ENCODE measurements at places on chromosomes 6 and 20. TPM values are rescaled to one million over a fixed set of nuclear protein-coding genes. Genes with fewer than 3 reads are reported as not detected.

GRCh38 chr6:150118627-150119026 is 24.2 kb upstream of the PPP1R14C start:
- H3K4me3 ChIP-seq, result no peak overlapping the region
- peak; percentile 45 for DNase-seq
- H3K4me1 ChIP-seq, result peaks cover 16% of the 10 kb centered on the region
- H3K36me3 ChIP-seq, result no peaks in the 10 kb centered on the region

GRCh38 chr20:16224836-16225235 is 348.4 kb downstream of the KIF16B start:
- no peak overlapping the region for H3K4me3 ChIP-seq
- no peaks in the 10 kb centered on the region for H3K4me1 ChIP-seq
- no peaks in the 10 kb centered on the region for H3K27me3 ChIP-seq
- H3K27ac ChIP-seq, result no peak overlapping the region
- no peak for DNase-seq

DNA sequence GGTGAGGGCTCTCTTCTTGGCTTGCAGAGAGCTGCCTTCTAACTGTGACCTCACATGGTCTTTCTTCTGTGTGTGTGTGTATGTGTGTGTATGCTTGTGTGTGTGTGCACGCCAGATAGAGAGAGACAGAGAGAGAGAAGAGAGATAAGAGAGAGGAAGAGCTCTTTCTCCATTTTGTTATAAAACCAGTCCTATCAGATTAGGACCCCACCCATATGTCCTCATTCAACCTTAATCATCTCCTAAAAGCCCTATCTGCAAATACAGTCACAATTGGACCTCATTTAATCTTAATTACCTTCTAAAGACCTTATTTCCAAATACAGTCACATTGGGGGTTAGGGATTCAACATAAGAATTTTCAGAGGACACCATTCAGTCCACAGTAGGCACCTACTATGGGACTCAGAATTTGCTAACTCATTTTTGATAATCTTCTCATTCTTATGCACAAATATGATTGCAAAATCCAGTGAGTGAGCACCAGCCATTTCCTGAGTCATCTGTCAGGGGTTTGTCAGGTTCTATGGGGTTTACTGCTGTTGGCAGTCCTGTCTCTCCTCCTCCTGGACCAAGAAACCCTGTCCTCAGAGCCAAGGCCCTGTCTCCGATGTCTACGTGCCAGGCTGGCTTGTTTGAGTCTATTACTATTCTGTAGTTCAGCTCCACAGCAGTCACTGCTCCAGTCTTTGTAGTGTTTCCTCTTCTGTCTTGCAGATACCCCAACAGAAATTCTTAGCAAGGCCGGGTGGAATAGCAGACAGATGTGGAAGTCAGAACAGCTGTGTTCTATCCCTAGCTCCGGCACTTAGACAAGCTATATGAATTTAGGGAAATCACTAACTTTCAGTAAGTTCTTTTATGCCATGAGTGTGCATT is 59.0 kb upstream of the FAM184A start:
- no peak overlapping the region for H3K27ac ChIP-seq
- DNase-seq, result no peak
- no peaks in the 10 kb centered on the region for H3K4me1 ChIP-seq
- H3K27me3 ChIP-seq, result no peaks in the 10 kb centered on the region
- no peak overlapping the region for H3K4me3 ChIP-seq

- no peaks in the 10 kb centered on the region for H3K27me3 ChIP-seq
- no peaks in the 10 kb centered on the region for H3K36me3 ChIP-seq
- no peaks in the 10 kb centered on the region for H3K4me1 ChIP-seq
- H3K27ac ChIP-seq, result no peak overlapping the region
- no peak for DNase-seq
- no peak overlapping the region for H3K4me3 ChIP-seq
Measured at GRCh38 chr20:15923030-15923776, 650.0 kb downstream of the KIF16B start.

DNA sequence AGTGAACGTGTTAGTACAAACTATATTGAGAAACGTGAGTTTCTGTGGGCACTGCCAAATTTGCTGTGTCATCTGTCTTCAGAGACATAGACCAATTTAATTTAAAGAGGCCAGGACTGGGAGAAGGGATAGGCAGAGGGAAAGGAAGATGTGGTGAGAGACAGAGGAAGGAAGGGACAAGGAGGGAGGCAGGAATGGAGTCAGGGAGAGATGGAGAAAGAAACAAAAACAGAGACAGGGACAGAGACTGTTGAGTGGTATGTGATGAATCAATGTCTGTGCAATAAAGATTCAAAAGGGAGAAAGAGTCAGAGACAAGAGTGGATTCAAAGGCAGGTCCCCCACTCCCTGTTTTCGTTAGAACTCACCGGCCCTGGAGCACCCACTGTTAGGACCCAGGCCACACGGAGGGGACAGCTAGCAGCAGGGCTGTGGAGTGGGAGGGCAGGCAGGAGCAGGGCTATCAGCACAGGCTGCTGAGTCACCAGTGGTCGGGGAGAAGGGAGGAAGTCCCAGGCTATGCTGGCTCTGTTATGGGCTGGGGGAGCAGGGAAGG is 51.6 kb upstream of the CHD6 start:
- H3K27ac ChIP-seq, result peak overlapping the region; percentile 0
- DNase-seq, result no peak
- no peaks in the 10 kb centered on the region for H3K27me3 ChIP-seq

DNA sequence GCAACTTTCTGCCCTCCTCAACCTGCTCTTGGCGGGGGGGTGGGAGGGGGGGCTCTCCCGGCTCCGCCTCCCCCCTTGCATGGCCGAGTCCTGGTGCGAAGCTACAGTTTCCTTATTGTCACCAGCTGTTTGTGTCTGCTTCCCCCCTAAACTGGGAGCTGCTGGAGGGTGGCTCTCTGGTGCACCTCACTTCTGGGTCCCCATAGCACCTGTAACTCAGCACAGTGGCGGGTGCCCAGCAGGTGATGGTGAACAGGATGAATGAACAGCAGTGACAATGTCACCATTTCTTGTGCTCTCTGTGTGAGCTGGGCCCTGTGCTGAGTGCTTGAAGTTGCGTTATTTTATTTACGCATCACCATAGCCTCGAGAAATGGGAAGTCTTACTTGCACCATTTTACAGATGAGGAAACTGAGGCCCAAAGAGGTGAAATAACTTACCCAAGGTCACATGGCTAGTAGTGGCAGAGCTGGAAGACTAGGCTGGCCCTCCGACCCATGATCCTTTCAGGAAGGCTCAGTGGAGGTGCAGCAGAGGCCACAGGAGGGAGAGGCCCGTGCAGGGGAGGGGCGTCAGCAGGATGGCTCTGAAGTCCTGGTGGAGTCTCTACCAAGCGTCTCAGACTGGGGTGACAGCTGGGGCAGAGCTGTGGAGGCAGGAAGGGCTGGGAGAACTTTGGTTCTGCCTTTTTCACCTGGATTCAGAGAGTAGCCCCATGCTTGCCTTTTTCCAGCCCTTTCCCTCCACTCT is 41.8 kb downstream of the SRC start:
- no peak overlapping the region for H3K27ac ChIP-seq
- H3K27me3 ChIP-seq, result no peaks in the 10 kb centered on the region
- peak; percentile 53 for DNase-seq
- no peak overlapping the region for H3K4me3 ChIP-seq

The ADGB gene
- not detected for total RNA-seq

The SRXN1 gene
- total RNA-seq, result 33.7 TPM

- DNase-seq, result no peak
- no peak overlapping the region for H3K27ac ChIP-seq
- no peaks in the 10 kb centered on the region for H3K27me3 ChIP-seq
- no peaks in the 10 kb centered on the region for H3K4me1 ChIP-seq
- no peak overlapping the region for H3K4me3 ChIP-seq
Measured at GRCh38 chr20:12581644-12582289, 427.0 kb upstream of the SPTLC3 start.

GRCh38 chr6:134217798-134218140 is 100.1 kb downstream of the SGK1 start:
- no peak for DNase-seq
- no peaks in the 10 kb centered on the region for H3K27me3 ChIP-seq
- no peak overlapping the region for H3K4me3 ChIP-seq
- no peak overlapping the region for H3K27ac ChIP-seq

DNA sequence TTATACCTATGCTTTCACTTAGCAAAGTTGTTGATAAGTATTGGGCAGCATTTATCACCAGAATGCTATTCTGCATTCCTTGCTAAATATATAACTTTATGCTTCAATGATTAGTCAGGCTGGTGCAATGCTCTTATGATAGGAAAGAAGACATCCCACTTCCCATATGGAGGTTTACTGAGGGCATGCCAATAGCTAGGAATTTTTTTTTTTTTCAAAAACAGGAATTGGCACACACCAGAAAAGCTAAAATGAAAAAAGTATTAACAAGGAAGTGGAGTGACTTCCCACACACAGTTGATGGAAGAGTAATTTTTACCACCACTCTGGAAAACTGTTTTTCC is 90.8 kb downstream of the FRK start:
- no peaks in the 10 kb centered on the region for H3K27me3 ChIP-seq
- no peaks in the 10 kb centered on the region for H3K36me3 ChIP-seq
- no peak overlapping the region for H3K4me3 ChIP-seq
- no peak for DNase-seq
- H3K4me1 ChIP-seq, result no peaks in the 10 kb centered on the region

Measured in Caco-2 (cell line).